Fibroblast of skin of right biceps (primary cell): ENCODE measurements at places on chromosomes 4 and X.

DNA sequence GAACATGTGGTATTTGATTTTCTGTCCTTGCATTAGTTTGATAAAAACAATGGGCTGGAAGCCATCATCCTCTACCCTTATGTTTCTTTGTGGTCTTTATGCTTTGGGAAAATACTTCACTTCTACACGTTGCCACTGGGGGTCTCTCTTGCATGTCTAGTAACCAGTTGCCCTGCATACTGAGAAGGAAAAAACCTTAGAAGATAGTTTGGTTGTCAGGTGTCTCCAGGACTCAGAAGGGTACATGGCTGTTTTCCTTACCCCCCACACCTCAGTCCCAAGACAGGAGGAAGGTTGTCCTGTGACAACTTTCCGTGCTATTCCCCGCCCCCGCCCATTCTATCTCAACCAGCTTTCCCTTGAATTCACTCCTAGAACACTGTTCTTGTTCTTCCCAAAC, 62.1 kb upstream of the LANCL3 start:
- DNase-seq = no peak

DNA sequence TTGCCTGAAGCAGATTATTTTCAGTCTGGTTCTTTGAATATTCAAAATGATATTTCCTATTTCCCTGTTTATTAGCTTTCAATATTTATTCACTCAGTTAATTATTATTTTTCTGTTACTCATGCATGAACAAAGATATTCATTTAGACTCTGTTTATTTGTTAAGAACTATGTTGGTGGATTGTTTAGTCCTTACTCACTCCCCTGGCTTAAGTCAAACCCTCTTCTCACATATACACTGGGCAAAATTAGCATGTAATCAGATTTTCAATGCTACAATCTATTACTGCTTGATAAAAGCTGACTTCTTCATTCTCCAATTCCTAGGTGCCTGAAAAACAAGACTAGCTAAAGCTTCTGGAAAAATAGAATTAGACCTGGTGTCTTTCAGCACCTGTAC, 335.8 kb downstream of the FAT4 start:
- DNase-seq = no peak

GRCh38 chr4:845233-845835, 19.4 kb upstream of the CPLX1 start:
- DNase-seq = peak; percentile 47

DNA sequence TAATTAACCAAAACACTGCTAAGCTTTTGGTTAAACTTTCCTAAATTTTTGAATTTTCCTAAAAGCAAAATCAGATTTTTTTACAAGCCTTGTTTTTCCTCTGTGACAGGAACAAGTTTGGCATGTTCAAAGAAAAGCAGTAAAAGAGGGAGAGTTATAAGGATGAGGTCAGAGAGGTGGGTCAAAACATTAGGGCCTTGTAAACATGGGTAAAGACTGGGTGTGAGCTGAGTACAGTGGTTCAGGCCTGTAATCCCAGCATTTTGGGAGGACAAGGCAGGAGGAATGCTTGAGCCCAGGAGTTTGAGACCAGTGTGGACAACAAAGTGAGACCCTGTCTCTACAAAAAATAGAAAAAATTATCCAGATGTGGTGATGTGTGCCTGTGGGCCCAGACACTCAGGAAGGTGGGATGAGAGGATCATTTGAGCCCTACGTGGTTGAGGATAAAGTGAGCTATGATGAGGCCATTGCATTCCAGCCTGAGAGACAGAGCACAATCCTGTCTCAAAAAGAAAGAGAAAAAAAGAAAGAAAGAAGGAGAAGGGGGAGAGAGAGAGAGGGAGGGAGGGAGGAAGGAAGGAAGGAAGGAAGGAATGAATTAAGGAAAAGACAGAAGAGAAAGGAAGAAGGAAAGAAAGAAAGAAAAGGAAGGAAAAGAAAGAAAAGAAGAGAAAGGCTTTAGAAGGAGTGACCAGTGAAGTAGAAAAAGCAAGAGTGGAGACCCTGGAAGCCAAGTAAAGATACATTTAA, 17.0 kb upstream of the FRYL start:
- no peak for DNase-seq

- DNase-seq = peak; percentile 83
Observed at GRCh38 chrX:40108959-40109287, 11.2 kb upstream of the BCOR start.

DNA sequence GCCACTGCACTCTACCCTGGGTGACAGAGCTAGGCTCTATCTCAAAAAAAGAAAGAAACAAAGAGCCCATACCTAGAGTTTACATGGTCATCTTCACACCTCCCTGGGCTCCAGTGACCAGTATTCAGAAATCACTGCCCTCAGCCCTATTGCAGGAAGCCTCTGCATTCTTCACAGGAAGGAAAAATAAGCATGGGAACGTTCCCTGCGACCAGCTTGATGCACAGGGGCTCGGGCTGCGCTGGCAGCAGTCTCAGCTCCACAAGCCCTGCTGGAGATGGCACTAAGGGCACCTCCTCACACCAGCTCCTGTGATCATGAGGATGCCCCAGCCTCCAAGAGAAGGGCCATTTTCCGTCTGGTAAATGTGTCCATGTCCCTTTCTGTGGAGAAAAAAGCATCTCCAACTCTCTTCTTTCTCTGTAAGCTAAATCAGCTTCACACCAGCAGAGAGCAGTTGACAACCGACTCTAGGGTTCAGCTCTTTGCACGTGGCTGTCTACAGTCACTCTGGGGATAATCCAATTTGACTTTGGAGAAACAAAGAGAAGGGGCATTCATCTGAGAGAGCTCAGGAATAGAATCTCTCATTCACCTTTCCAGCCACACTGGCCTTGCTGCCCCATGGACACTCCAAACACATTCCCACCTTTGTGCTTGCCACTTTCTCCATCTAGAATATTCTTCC, 33.1 kb downstream of the LDB2 start:
- DNase-seq = no peak

GRCh38 chr4:170990989-170991589, 822.1 kb upstream of the GALNTL6 start:
- peak; percentile 25 for DNase-seq

- DNase-seq = no peak
Observed at GRCh38 chrX:107168257-107168656, 38.0 kb downstream of the NUP62CL start.

GRCh38 chr4:85498068-85498733, 23.3 kb downstream of the ARHGAP24 start:
- DNase-seq = peak; percentile 81

DNA sequence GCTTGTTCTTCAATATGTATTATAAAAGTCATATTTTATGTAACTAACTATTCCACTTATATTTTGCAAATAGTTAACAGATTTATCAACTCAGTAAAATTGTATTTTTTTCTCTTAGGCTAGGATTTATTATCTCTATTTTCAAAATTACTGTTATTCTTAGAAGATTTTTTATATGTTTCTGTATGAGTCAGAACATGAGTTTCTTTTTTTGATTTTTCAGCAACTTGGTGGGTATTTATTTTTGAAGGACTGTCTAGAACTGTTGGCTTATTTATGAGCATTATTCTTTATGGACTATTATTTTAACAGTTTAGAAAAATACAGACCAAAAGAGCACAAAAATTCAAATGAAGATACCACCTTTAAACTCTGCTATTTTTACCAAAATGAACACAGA, 6.8 kb downstream of the AIMP1 start:
- no peak for DNase-seq

DNA sequence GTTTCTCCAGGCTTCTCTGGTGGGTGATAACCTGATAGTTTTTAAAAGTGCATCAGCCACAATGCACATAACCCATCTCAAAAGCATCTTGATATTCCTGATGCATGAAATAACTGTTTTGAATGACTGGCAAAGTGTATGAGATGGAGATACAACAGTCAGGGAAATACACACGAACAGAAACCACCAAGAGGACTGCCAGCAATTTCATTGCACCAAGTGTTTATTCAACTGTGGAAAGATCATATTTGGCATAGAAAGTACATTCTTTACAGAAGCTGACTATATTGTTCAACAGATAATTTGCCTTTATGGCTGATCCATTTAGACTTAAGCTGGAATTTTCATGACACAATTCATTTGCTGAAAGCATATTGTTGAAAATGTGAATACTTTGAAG, 139.5 kb downstream of the SLIT2 start:
- DNase-seq = peak; percentile 64

GRCh38 chrX:130915302-130915701, 12.3 kb upstream of the ENOX2 start:
- no peak for DNase-seq

DNA sequence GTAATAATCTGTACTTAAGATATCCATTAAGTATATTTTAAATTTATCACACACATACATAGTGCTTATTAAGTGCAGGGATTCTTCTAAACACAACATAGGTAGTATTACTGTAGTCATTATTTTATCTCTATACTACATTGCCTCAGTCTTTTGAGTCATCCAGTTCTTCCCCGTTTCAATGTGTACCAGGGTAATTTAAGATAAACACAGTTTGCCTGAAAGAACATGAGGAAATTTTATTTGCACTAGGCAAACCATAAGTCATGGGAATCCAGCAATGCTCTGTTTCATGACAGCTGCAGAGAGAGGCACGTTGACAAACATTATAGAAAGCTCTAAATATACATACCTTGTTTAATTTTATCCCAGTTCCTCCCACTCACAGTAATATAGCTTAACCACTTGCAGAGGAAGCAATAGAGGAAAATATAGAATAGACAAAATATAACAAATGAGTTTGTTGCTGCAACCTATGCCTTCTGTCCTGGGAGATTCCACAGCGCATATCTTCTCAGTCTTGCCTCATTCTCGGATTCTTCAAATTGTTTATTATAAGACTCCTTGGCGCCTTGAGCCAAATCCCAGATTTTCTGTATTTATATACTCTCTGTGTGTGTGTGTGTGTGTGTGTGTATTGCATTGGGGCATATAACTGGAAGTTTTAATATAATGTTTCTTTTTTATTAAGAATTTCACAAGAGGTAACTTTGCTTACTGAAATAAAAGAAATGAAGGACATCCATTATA, 258.6 kb downstream of the FAM133A start:
- no peak for DNase-seq

- no peak for DNase-seq
Observed at GRCh38 chr4:163284304-163284703, 48.1 kb downstream of the NPY1R start.

DNA sequence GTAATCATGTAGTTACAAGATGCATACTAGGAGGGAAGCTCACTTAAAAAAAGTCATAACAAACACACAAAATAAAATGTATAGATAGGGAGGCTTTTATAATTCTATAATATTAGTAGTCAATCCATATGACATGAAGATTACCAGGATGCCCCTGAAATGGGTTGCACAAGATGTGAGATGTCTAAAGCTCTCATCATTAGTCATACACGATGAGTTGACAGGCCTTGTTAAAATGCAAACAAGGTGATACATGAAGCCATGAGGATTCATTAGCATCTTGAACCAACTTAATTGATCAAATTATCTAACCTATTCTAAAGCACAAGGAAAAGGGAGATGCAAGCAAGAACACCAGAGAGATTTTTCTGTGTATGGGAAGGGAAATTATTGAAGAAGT, 470.2 kb downstream of the IQCM start:
- no peak for DNase-seq

GRCh38 chr4:55742655-55743202, 76.9 kb upstream of the EXOC1L start:
- DNase-seq = peak; percentile 53

DNA sequence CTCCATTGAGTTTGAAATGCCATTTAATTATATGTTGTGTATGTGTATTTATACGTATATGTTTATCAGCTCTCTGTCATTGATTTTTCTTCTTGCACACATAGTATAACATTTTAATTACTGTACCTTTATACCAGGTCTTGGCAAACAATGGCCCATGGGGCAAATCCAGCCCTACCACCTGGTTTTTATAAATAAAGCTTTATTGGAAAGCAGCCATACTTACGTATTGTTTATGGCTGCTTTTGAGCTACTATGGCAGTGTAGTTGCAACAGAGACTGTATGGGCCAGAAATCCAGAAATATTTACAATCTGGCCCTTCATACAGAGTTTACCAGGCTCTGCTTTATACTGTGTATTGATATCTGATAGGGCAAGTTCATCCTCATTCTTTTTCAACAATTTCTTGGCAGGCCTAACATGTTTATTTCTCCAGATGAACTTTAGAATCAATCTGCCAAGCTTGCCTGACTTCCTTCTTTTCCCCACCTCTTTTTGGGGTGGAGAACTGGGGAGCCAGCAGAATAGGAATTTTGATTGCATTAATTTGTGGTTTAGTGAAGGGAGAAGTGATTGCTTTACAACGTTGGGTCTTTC, 15.8 kb downstream of the DCUN1D4 start:
- DNase-seq = no peak

DNA sequence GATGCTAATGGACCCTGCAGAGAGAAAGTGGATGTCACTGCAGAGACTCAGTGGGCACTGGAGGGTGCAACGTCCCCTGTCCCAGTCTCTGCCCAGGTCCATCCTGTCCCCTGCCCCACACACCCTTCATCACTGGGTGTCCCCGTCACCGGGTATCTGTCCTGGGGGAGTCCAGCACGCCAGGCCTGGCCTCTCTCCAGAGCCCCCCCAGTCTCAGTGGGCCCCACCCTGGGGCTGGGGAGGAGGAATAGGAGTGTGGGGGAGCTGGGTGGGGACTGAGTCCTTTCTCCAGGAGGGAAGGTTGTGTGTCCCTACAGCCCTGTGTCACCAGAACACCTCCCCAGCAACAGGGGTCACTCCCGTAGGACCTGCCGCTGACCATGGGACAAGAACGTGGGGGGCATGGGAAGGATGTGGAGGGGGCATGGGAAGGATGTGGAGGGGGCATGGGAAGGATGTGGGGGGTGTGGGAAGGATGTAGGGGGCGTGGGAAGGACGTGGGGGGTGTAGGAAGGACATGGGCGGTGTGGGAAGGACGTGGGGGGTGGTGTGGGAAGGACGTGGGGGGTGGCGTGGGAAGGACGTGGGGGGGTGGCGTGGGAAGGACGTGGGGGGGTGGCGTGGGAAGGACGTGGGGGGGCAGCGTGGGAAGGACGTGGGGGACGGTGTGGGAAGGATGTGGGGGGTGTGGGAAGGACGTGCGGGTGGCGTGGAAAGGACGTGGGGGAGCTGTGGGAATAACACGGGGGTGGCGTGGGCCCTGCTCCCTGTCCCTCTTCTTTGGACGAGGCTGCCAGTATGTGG, 21.0 kb upstream of the SPON2 start:
- DNase-seq = no peak

DNA sequence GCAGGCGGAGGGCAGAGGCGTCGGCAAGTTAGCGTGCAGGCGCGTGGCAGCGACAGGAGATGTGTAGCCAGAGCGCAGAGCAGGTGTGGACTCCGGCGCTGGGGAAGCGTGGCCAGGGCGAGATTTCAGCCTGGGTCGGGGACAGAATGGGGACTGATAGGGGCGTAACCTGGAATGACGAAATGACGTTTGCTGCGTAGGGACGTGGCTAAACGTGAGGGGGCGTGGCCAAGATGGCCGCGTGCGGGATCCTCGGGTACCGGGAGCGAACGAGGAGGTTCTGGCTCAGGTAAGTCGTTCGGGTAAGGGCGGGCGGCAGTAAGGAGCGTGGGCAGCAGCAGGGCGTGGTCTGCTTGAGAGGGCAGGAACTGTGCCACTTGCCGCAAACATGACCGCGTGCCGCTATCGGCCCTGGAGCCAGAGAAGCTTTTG, 10.9 kb upstream of the CLTRN start:
- no peak for DNase-seq

- DNase-seq = no peak
Observed at GRCh38 chrX:136619899-136620505, 28.0 kb upstream of the CD40LG start.
